ENCODE measurements at places on chromosomes 1 and 21. TPM values are rescaled to one million over a fixed set of nuclear protein-coding genes. Genes with fewer than 3 reads are reported as not detected.

DNA sequence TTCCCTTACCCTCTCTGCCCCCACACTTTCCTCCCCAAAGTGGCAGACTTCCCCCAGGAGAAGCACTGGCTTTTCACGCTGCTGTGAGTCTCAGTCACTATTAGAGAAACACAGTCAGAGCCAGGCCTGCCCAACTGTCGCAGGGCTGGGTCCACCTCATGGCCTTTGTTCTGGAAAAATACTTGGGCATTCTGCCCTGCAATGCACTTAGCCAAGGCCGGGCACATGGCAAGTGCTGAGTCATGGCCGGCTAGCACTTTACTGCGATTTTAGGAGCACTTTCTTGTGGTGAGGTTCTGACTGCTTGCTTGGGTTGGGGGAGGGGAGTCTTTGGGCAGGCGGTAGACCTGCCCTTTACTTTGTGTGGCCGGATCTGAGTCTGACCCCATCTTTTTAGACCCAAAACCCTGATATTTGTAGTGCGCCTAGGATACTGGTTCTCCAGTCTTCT is 7.7 kb downstream of the EPHX1 start:
- DNase-seq = no peak

C1orf94 gene
- total RNA-seq = not detected

OVAAL gene
- not detected for total RNA-seq

- no peak for DNase-seq
These were observed 71.9 kb downstream of the ZSWIM5 start for GRCh38 chr1:45134461-45134873.

CFH gene
- total RNA-seq = 0.19 TPM

DMBX1 gene
- total RNA-seq = not detected

- no peak for DNase-seq
These were observed 12.5 kb upstream of the GUCA2A start for GRCh38 chr1:42176902-42177519.

- no peak for DNase-seq
These were observed 156.9 kb downstream of the TOMM20 start for GRCh38 chr1:234971586-234972297.

ADAMTS4 gene
- total RNA-seq = 4.0 TPM

LCE1A gene
- total RNA-seq = not detected

GRCh38 chr1:244830639-244831038 is 4.8 kb upstream of the COX20 start:
- DNase-seq = no peak

GRCh38 chr1:161021970-161022353 is 1.0 kb upstream of the F11R start:
- no peak for DNase-seq

- DNase-seq = no peak
These were observed 96.6 kb upstream of the VANGL1 start for GRCh38 chr1:115545096-115545720.

DNA sequence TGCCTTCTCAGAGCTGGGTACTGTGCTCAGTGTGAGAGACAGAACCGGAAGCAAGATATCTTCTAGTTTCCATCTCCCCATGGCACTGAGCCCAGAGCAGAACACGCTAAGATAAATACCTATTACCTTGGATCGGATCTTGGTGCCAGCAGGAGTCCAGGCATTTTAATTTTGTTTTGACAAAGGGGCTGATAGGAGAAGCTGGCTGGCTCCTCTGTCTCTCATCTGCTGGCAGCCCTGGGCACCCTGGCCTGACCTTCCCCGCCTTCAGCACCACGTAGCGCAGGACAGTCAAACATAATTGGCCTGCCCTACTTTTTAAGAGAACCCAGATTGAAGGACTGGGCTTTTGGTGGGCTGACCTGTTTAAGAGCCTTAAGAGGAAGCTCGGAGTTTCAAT is 160.7 kb upstream of the KLHDC7A start:
- no peak for DNase-seq

PIGR gene
- total RNA-seq = 0.12 TPM

LAX1 gene
- total RNA-seq = 24.3 TPM

SLAMF7 gene
- 68.3 TPM for total RNA-seq

TAS1R1 gene
- not detected for total RNA-seq

- DNase-seq = no peak
These were observed 181.1 kb downstream of the RASAL2 start for GRCh38 chr1:178275049-178275448.

- DNase-seq = no peak
These were observed 31.1 kb upstream of the ARHGEF16 start for GRCh38 chr1:3423245-3423829.

DNA sequence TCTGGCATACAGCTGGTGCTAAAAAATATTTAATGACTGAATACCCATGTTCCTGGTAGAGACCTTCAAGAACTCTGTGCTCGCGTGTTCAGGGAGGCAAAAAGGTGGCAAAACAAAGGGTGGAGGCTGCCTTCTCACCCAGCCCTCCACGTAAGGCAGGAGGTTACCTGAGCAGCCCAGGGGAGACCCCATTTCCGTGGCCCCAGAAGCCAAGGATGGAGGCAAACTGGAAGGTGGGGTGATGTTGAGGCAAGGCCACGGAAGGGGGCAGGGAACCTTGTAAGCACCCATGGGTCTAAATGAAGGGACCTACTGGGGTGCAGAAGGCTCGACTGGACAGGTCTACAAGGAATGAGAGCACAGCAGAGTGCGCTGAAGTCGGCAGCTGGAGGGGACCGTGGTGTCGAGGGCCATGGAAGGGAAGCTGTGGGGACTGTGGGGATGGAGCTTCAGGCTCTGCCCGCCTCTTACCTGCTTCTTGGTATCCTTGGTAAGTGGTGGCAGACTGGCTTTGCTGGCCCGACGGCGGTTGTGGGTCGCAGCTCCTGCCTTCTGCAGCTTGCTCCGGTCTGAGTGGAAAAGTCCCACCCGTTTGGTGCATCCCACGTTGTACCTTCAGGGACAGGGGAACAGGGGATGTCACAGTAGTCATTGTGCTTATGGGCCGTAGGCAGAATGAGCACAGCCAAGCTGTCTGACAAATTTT is 8.9 kb upstream of the A3GALT2 start:
- DNase-seq = no peak

GRCh38 chr1:59092126-59092525 is 204.8 kb upstream of the FGGY start:
- DNase-seq = no peak

DNA sequence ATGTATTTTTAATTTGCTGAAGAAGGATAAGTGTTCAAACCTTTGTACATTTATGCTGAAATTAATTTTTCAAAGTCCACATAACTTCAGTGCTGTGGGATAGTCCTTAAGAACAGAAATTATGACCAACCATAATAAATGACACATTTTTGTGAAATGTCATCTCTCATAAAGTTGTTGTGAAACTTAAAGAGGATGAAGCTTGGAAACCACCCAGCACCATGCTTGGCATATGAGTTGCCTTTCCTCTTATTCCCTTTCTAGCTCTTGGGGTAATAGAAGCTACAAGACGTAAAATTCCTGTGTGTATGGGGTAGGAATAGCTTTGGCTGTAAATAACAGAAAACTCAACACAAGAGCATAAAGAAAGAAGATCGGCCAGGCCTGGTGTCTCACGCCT is 18.9 kb upstream of the USP24 start:
- DNase-seq = no peak

- DNase-seq = no peak
These were observed 62.9 kb downstream of the TRABD2B start for GRCh38 chr1:47934243-47934805.

DNA sequence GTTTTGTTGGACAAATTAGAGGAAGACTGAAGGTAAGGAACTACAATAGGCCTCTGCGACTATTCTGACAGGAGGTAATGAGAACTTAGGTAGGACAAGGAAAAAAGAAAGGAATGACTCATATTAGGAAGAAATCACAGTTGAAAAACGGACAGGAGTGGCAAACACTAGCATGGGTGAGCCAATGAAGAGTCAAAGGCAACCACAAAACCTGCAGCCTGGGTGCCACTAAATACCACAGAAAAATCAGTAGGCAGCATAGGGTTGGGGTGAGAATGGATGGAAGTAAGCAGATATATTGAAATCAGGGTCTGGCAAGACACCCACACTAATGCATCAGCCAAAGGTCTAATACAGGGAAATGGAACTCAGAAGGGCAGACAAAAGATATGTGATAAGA is 10.0 kb downstream of the RBM34 start:
- DNase-seq = no peak

CLEC20A gene
- total RNA-seq = not detected

GRCh38 chr1:217432339-217432738 is 198.6 kb downstream of the GPATCH2 start:
- DNase-seq = no peak

- no peak for DNase-seq
These were observed 25.6 kb downstream of the CRCT1 start for GRCh38 chr1:152539901-152540300.

DNA sequence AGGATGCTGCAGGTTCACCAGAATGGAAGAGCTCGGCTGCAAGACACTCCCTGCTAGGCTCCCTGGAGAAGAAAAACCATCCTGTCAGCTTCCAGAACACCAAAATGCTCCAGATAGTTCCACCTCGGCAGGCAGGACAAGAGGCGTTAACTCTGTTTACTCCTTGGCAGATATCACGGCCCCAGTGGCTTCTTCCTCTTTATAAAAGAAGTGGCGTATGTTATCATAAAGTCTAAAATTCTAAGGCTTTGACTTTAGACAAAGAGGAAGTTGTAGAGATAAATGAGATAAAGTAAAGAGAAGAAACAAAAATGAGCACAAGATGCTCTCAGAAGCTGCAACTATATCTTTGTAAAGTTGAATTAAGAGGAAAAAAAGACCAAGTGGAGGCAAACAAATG is 24.3 kb upstream of the MTF1 start:
- no peak for DNase-seq

DNA sequence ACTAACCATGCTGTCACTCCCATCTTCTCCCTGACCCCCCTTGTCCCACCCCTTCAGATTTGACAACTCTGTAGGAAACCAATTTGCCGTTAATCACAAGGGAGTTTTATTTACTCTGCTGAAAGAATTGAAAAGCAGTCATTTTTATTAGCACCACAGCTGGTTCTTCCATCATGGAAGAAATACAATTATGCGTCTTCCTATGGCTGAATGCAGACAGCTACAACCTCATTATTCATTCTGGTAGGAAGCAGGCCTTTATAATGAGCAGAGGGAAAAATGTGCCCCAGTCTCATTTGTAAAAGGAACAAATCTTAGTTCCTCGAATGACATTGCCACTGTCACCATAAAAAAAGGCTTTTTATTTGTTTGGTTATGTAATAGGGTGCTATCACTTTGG is 35.2 kb downstream of the JUN start:
- no peak for DNase-seq

DNA sequence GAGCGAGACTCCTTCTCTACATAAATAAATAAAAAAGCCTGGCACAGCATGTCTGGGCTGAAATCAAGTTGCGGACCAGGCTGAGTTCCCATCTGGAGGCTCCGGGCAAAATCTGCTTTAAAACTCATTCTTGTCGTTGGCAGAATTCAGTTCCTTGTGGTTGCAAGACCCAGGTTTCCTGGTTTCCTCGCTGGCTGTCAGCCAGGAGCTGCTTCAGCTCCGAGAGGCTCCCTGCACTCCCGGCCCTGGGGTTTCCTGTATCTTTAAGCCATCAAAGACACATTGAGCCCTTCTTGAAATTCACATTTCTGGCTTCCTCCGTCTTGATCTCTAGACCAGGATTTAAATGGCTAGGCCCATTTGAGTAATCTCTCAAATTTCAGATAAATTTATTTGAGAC is 20.6 kb upstream of the SCCPDH start:
- no peak for DNase-seq

GRCh38 chr1:164064501-164064900 is 494.5 kb upstream of the PBX1 start:
- no peak for DNase-seq

GJA5 gene
- not detected for total RNA-seq

SH2D1B gene
- 0.32 TPM for total RNA-seq
